ENCODE measurements at places on chromosomes 6 and 20.
A peak's percentile ranks its signal among the peaks of the same experiment; 100 is the strongest.

DNA sequence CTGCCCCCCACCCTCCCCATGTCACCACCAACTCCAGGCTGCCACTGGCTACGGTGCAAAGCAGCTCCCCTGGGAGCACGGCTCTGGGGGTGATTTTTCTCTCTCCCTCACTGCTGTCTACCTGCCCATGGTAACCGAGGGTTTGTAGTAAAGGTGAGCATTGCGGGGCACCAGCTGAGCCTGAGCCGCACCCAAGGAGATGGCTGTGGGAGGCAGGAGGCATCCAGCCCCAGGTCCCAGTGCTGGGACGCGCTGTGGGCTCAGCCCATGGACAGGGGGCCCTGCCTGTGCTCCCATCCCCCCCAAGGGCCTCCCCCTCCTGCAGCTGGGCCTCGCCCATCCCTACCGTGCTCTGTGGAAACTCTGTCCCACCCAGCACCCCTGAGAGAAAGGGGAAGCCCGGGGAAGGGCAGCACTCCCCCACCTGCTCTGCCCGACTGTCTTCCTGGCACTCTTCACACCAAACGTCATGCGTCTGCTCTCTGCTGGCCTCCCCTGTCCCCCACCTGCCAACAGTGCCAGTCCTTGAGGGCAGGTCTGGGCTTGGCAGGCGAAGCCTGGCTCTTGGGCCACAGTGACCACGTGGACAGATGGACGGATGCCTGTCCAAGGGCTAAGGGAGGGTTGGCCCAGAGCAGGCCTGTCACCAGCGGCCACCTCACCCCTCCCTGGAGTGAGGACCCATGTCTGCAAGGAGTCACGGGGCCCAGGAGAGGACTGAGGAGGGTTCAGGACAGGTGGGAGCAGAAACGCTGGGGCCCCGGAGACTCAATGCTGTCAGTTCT lies 3.8 kb upstream of the CHRNA4 start:
- DNase-seq = no peak

DNA sequence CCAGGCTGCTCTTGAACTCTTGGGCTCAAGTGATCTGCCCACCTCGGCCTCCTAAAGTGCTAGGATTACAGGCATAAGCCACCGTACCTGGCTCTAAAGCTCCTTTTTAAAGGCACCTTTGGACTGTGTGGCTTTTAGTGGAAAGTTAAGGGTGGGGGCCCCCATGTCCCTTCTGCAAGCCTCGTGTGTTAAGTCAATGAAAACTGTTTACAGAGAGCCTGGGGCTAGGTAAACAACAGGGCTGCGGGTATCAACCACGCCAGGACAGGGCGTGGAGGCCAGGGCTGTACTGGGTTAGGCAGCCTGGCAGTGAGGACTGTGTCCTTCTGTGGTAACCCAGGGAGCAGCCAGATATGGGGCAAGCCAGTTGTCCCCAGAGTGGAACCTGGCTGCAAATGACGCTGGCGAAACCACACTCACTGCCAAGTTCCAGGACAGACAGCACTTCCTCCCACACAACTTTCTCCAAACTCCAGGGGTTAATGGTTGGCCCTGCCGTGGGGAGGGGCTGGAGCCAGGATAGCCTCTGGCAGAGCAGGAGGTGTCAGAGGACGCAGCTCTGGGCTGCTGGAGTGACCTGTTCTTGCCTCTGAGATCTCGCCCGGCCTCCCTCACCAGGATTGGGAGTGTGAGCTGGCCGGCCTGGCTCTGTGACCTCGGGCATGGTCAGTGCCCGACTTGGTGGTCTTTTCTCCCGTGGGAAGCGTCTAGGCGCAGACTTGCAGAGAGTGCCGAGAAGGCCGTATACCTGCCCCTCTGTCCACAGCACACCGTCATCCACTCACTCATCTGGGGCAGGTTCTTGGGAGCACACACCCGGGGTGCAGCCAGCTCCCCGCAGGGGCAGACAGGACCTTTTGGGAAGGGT lies 3.2 kb downstream of the SLC17A9 start:
- DNase-seq = peak; percentile 87

GRCh38 chr20:37520419-37520955 lies 563 bp upstream of the NNAT start:
- DNase-seq = peak; percentile 56

GRCh38 chr6:138422861-138423260 lies 18.8 kb downstream of the HEBP2 start:
- DNase-seq = no peak

- DNase-seq = no peak
Measured at GRCh38 chr20:62795023-62795761, 1.1 kb upstream of the MRGBP start.

GRCh38 chr20:31669876-31670275 lies 32.2 kb downstream of the COX4I2 start:
- no peak for DNase-seq
